ENCODE measurements at places on chromosomes 4 and X.

DNA sequence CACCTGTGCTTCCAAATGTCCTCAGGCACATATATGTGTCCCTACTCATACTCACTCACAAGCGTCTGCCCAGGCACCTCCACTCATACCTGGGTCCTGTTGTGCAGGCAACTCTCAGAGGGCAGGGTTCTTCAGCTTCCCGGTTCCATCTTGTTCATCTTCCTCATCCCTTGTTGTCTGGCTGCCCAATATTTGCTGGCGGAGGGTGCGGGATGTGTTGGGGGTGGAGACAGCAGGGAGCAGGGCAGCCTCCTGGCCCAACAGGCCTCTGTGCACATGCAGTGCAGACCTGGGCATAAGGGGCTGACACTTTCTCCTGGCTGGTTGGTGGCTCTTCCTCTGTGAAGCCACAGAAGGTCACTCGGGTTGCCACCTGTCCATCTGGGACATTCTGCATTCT is 32.1 kb downstream of the NBDY start:
- DNase-seq, result no peak

DNA sequence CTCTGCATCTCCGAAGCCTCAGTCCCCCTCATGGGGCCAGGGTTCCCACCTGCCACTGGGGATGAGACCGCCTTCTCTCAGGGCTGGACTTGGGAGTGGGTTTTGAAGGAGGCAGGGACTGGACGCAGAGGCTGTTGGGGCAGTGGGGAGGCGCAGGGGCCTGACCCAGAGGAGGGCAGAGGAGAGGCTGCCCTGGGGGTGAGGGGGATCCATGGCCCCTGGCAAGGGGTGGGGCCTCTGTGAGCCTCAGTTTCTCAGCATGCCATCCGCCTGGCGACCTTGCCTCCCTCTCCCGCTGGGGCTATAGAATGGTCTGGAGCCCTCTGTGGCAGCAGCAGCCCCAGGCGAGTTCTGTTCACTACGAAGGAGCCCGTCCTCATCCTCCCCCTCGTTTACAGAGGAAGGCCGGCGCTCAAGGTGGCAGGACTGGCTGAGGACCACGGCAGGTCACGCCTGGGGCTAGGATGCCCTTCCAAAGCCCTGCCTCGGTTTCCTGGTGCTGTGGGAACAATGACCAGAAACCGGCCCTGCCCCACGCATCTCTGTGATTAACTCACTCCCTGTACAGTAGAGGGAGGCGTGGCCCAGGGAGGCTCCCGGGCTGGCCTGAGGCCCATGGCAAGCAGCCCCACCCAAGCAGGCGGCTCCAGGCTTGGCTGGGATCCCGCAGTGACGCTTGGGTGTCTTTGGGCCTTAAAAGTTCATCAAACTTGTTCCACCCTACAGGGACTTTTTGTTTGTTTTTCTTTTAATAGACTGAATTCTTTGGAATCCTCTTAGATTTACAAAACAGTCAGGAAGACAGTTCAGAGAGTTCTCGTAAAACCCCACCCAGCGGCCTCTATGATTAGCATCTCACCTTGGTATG is 16.0 kb upstream of the SH3TC1 start:
- DNase-seq, result no peak

GRCh38 chr4:129146639-129147038 is 50.7 kb downstream of the C4orf33 start:
- DNase-seq, result no peak

- no peak for DNase-seq
Observed at GRCh38 chr4:126318376-126318775, 1003.6 kb downstream of the FAT4 start.

DNA sequence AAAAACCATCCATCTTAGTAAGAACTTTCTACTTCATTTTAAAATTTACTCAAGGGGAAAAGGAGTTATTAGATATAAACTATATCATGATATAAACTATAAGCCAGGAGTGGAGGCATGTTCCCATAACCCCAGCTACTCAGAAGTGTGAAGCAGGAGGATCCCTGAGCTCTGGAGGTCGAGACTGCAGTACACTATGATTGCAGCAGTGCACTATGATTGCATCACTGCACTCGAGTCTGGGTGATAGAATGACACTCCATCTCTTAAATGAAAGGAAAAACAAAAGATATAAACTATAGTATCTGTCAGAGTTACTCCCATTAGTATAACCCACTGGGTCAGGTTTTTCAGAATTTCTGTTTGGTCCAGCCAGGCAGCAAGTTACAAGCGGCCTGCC is 47.6 kb downstream of the RPS3A start:
- no peak for DNase-seq

GRCh38 chr4:173061160-173061559 is 107.5 kb upstream of the GALNT7 start:
- no peak for DNase-seq

DNA sequence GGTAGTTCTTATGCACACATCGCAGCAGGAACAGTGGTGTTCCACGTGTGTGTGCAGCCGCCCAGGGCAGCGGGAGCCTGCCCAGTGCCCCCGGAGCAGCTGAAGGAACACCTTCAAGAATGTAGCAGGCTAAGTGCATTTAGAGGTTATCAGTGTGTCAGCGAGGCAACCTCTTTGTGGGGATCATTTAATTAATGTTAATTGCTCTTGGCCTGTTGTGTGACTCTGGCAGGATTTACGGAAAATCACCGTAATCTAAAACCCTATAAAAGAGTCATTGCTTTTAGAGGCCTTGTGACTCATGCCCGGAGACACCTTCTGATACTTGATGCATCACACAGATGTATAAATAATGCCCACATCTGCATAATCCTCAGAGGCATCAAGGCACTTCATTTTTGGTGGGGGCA is 47.3 kb upstream of the GATB start:
- no peak for DNase-seq

DNA sequence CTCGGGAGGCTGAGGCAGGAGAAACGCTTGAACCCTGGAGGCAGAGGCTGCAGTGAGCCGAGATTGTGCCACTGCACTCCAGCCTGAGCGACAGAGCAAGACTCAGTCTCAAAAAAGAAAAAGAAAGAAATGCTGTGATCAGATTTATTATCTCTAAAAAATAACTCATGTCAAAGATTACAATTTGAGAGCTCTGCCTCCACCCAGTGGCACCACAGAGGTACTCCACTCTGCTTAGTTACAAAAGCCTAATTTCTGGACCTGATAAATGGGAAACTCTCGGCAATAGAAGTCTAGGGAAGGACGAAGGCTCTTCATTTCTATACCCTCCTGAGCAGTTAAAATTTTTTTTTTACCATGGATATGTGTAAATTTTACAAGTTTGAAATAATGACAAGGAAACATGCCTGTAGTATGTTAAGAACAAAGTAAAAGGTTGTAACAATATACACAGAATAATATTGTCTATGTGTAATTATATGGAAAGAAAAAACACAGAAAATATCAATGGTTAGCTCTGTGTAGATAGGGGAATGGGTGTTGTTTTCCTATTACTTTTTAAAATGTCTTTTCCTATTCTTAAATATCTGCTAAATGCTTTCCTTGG is 149.8 kb downstream of the STIM2 start:
- peak; percentile 33 for DNase-seq

DNA sequence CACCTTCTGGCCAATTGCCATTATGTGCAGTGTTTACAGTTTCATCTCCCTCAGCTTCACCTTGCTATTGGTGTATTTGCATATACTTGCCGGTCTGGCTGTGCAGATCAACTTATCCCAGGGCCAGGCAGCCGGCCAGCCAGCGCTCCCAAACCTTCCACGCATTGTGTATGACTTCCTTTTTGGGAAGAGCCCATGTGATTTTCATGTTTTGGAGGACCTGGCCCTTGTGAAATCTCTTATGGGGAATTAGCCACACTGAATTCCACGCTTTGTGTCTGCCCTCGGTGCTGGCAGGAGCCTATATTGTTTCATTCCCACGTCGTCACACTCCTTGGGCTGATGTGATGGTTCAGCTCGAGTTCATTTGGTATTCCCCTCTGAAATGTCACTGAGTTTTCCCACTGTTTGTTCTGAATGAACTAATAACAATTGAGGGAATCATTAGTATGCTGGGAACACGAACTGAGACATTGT is 6.0 kb upstream of the PDLIM3 start:
- DNase-seq, result no peak

DNA sequence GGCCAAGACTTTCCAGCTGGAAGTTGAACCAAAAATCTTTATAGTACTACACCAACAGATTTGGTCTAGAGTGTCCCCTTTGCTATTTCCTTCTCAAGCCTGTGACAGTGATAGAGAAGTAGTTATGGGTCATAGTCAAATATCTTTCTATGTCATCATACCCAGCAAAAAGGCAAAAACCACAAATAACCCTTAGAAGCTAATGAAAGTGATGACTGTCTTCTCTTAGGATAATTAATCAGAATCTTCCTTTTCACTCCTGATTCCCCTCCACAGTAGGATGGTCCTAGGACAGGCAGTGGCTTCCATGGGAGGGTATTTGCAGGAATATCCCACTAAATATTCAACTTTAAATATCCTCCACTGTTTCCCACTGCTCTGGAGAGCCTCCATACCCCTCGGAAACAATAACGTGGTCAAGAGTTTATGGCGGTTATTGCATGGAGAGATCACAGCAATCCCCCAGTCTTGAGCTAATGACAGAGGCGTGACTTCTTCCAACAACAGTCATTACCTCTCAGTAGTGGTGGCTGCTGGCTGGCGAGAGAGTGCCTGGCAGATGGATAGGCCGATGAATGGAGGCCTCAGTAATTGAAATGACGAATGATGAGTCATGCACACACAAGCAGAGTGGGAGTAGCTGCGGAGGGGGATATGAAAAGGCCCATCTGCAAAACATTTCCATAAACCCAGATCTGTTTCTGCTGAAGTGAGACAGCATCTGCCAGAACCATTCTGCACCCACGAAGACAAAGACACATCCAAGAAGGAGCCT is 154.9 kb downstream of the STK32B start:
- no peak for DNase-seq

GRCh38 chr4:184766446-184766845 is 32.5 kb upstream of the CENPU start:
- DNase-seq, result no peak

- DNase-seq, result no peak
Observed at GRCh38 chrX:20350596-20350995, 83.9 kb upstream of the RPS6KA3 start.

- DNase-seq, result no peak
Observed at GRCh38 chrX:28847423-28847822, 260.2 kb downstream of the IL1RAPL1 start.

- no peak for DNase-seq
Observed at GRCh38 chr4:17082186-17082585, 183.7 kb upstream of the LDB2 start.
